ENCODE measurements at places on chromosomes 16 and 17. TPM values are rescaled to one million over a fixed set of nuclear protein-coding genes. Genes with fewer than 3 reads are reported as not detected.

Gene RGS9
- total RNA-seq: 11.2 TPM

Gene C16orf92
- not detected for total RNA-seq

Gene ZMYND15
- total RNA-seq: not detected

Gene KRT9
- total RNA-seq: not detected

Gene CD79B
- total RNA-seq: not detected

Gene SPATA32
- not detected for total RNA-seq

Gene CDH8
- not detected for total RNA-seq

Gene CIBAR2
- total RNA-seq: not detected

Gene HASPIN
- 16.2 TPM for total RNA-seq

Gene LPO
- total RNA-seq: not detected

Gene RAB37
- total RNA-seq: 1.6 TPM
